SHP77 treated with DMSO at 0.1 percent for 48 hours (cell line): ENCODE measurements at places on chromosomes 5 and 9.

DNA sequence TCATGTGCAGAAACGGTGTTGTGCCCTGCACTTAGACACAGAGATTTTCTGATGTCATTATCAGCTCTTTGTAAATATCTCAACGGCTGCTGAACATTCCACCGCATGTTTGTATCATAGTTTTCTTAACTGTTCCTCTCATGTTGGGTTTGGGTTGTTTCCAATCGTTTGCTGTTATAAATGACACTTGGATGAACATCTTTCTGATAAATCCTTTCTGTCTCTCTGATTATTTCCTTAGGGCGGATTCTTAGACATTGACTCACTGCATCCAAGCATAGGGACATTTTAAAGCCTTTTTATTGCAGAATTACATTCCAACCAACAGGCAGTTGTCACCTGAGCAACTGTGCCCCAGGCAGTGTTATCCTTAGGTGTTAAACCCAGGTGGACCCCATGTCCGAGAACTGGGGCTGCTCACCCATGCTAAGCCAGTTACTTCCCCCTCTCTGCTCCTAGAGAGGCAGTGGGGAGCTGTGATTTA lies 28.5 kb downstream of the COL5A1 start:
- no peak for DNase-seq

GRCh38 chr5:106874974-106875373 lies 795.8 kb downstream of the EFNA5 start:
- DNase-seq = no peak

- DNase-seq = no peak
Observed at GRCh38 chr5:100553209-100553608, 18.0 kb downstream of the FAM174A start.

DNA sequence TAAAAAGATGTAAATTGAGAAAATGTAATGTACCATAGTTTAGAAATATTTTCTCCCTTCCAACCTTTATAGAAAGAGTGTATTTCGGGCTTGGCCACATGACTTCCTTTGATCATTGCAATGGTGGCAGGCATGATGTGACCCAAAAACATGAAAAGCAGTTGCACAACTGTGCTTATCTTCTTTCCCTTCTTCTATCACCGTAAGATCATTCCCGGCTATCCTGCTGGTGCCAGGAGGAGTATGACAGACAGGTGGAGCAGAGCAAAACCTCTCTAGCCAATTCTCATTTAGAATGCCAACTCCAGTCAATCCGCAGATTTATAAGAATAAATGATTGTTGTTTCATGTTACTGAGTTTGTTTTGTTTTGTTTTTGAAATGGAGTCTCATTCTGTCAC lies 10.6 kb upstream of the TESK1 start:
- DNase-seq = no peak

GRCh38 chr9:135076143-135076875 lies 11.2 kb upstream of the OLFM1 start:
- DNase-seq = no peak
